NCI-H2171 treated with DMSO at 0.1 percent for 48 hours (cell line): ENCODE measurements at places on chromosomes 2 and 18.

GRCh38 chr18:61651145-61651879 is 241.5 kb downstream of the RNF152 start:
- DNase-seq = no peak

DNA sequence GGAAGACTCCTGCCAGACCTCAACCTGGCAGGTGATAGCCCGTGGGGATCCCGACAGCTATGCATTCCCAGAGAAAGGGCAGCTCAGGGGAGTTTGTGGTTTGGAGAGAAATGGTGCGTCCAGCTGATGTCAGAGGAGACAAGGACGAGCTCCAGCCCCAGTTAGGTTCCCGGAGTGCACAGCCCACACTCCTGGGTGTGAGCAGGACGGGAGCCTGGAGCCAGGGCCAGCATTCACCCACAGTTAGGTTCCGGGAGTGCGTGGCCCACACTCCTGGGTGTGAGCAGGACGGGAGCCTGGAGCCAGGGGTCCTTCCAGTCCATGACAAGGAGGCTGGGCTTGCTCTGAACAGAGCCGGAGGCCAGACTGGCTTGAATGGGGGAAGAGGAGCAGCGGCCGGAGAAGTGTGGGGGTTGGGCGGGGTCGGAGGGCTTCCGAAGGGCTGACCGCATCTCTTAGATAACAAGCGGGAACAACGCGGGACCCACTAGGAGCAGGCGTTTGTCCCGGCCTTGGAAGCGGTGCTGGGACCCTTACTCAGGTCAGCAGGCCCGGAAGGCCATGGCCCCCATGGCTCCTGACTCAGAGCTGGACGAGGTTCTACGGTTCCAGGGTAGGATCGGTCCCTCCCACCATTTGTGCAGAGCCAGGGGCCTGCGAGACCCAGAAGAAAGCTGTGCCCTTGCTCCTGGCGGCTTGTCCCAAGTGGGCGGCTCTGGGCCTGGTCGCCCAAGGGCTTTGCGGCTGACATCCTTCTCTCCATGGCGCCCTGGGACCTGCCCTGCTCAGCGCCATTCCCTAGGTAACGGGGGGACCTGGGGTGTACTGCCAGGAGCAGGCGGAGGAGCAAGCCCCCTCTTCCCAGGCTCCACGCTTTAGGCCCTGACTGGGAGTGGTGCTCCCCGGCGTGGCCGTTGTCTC is 185.6 kb downstream of the RTP5 start:
- no peak for DNase-seq

DNA sequence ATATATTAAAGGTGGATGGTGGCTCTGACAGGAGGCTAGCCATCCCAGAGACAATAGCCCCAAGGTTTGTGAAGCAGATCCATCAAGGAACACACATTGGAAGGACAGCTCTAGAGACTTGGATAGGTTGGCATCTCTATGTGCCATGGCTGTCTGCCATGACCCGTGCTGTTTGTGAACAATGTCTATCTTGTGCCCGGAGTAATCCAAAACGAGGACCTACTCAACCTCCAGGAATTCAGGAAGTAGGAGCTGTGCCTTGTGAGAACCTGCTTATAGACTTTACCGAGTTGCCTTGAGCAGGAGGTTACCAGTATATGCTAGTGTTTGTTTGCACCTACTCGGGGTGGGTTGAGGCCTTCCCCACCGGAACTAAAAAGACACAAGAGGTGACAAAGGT is 43.1 kb upstream of the SELENOI start:
- no peak for DNase-seq

- DNase-seq = peak; percentile 78
Observed at GRCh38 chr18:68427951-68428401, 286.9 kb downstream of the TMX3 start.

DNA sequence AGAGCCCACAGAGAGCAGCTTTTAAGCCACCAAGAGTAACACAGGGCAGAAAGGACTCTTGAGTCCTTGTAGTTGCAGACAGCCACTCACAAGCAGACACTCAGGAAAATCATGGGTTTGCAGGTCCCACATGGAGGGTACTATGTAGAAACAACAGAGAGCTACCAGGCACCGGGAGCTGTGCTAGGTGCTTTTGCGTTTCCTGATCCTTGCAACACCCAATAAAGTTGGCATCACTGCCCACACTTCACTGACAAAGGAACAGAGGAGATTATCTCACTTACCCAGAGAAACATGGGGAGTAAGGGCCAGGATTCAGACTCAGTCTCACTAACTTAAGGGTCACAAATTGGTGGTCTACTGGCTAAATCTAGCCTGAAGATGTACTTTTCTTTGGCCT is 32.5 kb upstream of the BZW1 start:
- no peak for DNase-seq

DNA sequence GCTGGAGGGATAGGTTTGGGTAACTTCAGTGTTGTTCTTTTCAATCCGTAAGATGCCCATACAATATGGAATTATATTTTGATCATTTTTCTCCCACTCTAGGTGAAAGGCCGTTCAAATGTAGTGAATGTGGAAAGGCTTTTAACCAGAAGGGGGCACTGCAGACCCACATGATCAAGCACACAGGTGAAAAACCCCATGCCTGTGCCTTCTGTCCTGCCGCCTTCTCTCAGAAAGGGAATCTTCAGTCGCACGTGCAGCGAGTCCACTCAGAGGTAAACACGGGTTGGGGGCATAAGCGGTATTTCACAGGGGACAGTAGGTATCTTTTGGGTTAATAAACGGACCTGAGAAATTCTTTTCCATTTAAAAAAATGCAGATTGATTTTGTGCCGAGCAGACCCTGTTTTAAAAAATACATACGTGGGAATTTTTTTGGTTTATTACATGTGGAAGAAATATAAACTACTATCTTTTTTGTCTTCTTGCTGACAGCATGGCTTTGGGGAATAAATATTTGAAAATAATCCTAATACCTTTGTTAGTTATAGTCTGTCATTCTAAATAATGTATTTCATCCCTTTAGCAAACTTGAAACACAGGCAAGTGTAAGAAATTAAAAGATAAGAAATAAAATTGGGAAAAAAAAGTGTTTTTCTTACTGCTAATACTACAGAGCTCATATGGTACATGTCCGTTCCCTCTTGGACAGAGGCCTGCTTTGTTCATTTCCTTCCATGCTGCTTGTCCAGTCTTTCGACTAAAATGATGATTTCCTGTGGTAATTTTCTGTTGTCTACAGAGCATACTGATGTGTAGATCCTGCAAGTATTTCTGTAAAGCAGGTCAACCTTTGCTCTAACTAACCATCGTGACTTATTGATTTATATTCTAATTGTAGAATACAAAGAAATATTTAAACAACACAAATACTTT is 53.3 kb downstream of the ZNF236 start:
- peak; percentile 4 for DNase-seq

- no peak for DNase-seq
Observed at GRCh38 chr2:198162276-198162675, 357.9 kb downstream of the PLCL1 start.

GRCh38 chr18:12886498-12887126 is 2.6 kb upstream of the PTPN2 start:
- no peak for DNase-seq

DNA sequence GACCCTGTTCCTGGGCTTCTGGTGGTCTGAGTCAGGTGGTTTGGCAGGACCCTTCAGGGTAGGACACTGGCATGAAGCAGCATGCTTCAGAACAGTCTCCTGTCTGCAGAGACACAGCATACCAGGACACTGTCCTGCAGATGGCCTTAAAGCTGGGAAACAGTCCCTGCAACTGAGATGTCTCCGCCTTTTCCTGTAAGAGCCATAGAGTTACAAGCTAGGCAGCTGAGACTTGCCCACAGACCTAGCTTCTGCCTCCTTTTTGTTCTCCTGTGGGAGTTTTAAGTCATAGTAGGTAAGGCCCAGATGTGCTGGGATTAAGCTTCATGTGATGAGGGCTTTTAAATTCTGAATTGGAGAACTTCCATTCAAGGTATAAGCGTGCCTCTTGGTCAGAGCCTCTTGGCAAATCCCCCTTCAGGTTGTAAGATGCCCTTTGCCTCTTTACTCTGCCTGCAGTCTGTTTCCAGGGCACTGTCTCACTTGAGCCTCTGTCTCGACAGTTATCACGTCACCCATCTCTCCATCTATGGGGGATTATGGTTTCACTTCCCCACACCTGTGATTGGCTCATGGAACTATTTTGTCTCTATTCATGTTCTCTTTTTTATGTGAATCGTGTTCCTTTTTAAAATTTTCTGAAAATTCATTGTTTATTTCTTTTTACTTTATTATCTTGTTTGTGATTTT is 51.8 kb downstream of the COA5 start:
- no peak for DNase-seq

DNA sequence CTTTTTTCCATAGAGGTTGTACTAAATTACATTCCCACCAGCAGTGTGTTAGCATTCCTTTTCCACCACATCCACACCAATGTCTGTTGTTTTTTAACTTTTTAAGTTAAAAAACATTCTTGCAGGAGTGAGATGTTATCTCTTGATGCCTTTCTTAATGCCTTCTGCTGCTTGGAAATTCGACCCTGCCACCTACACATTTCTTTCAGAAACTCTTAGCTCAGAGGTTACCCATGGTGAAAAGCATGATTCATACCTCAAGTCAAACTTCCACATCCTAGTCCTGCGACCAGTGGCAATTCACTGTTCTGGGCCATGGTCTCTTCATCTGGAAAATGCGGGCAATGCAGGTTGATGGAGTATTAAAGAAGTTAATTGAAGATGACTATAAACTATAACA is 12.7 kb upstream of the HNMT start:
- no peak for DNase-seq

- DNase-seq = no peak
Observed at GRCh38 chr18:58788470-58788869, 76.2 kb upstream of the ZNF532 start.

GRCh38 chr2:151120011-151120410 is 141.7 kb downstream of the RBM43 start:
- peak; percentile 95 for DNase-seq

DNA sequence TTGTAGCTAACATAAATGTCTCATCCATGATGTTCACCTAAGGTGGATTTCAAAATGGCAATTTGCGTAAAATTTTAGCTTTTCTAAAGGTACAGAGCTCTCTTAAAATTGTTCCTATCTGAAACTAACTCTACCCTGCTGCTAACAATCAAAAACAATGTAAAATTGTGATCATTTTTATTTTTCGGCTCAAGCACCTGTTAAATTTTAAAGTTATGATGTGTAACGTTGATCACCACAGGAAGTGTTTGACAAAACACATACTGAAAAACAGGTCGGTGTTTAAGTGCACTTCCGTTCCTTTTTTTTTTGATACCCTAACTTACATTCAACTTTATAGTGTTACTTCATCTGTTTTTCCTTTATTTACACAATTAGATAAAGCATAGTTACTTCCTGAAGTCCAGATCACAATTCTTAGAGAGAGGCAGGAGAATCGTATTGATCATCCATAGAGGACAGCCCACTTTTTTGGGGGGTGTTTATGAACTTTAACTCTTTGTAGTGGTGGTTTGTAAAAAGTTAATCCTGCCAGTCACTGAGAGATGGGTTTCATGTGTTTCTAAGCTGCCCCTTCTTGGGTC is 6.0 kb upstream of the NCK2 start:
- no peak for DNase-seq

DNA sequence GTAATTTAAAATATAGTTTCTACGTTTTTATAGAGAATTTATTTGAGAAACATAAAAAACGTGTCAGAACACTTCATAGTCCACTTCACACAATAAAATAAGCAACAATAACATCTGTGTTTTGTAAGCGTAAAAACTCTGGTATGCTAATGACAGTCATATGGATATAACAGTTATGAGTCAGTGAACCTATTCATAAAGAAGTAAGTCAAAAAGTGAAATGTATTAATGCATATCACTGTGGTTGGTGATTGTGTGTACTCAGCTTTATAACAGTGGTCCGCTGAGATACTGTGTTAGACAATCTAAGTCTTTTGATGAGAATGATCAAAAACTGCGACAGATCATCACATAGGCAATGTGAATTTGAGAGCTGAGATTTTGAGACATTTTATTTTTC is 153.2 kb downstream of the WDR7 start:
- no peak for DNase-seq

- DNase-seq = no peak
Observed at GRCh38 chr2:10318345-10318744, 15.6 kb downstream of the HPCAL1 start.

- DNase-seq = no peak
Observed at GRCh38 chr2:219578811-219579613, 6.9 kb downstream of the INHA start.

- peak; percentile 35 for DNase-seq
Observed at GRCh38 chr2:138742441-138743057, 37.6 kb downstream of the NXPH2 start.

DNA sequence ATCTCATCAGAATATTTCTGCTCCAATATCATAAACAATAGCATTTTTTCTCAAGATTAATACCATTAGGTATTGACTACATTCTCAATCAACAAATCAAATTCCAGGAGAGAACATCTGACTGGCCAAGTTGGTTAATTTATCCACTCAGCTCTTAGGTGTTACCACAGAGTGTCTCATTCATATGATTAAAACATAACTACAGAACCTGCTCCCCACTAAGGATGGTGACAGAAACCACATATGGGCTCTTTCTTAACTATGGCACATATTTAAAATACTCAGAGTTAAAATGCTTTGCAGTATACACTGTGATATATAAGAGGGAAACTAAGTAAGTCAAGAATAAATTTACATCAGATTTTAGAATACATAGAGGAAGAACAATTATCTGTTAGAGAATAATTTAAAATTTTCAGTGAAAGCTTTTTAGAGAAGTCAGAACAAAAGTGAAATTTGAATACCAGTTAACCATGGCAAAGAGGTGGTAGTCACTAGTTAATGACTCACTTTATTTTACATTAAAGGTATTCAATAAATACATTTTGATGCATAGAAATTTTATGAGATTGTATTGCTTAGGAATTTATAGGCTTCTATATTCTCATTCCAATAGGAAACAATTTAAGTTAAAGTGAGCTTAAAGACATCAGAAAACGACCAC is 1120.8 kb upstream of the TMEFF2 start:
- DNase-seq = no peak

DNA sequence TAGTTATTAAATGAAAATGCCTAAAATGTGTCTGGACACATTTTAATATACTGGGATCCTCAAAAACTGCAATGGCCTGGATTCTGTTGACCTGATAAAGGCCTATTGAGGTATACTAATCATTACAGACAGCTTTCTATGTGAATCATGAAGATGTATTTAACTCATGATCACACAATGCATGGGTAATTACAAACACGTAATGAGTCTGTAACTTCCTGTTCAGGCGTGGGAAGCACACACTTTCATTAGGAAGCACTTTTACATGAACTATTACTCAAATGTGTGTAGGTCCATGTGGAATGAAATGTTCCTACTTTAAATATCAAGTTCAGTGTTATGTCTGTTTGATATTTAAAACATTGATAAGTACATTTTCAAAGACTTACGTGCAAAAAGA is 108.7 kb downstream of the NCKAP5 start:
- no peak for DNase-seq

- no peak for DNase-seq
Observed at GRCh38 chr2:191481305-191482070, 196.4 kb upstream of the NABP1 start.

DNA sequence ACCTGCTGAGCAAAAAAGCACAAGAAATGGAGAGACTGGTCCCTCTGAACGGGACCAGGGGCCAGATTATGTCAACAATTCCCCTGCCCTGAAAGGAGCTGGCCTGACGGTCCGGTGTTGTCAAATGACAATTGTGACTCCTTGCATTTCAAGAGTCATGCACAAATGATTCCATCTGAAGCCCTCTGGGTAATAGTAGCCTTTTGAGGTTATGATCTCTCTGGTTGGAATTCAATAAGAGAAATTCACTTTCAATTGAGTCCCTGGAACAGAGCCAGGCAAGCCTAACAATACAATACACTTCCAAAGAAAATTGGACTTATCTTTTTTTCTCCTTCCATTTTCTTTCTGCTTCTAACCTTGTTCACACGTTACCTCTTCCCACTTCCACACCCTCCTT is 116.9 kb downstream of the C1D start:
- DNase-seq = no peak

GRCh38 chr2:230582851-230583283 is 129.8 kb upstream of the CAB39 start:
- DNase-seq = no peak
